ENCODE measurements at places on chromosomes 7 and 10. TPM values are rescaled to one million over a fixed set of nuclear protein-coding genes. Genes with fewer than 3 reads are reported as not detected.

The COBL gene
- total RNA-seq, result 0.66 TPM

DNA sequence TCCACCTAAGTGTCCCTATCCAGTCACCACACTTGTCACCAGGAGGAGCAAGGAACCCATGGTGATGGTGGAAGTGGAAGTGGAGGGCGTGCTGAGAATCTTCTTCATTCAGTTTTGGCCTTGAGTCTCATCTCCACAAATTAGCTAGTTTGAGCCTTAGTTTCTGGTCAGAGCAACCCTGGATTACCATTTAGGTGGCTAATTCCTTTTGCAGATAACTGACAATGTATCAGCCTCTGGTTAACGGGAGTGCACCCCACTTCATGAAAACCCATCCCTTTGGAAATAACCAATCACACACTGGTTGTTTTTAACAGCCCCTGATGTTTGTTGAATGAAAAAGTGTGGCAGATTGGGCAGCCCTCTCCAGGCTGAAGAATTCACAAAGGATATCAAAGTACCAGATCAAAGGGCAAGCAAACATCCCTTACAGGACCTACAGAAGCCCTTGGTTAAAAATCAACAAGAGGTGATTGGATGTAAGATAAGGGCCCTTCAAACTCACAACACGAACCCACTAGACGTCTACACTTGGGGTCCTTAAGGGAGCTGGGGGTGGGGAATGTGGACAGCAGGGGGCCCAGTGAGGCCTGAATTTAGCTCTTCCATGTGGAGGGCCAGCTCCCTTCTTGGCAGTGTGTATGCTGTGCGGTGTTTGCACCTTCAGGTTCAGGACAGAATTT lies 37.1 kb upstream of the SLF2 start:
- H3K4me3 ChIP-seq, result no peak overlapping the region
- H3K27me3 ChIP-seq, result peaks cover 10% of the 10 kb centered on the region
- H3K27ac ChIP-seq, result no peak overlapping the region

GRCh38 chr10:404346-404745 lies 269.1 kb downstream of the ZMYND11 start:
- H3K4me3 ChIP-seq, result no peak overlapping the region
- H3K4me1 ChIP-seq, result no peaks in the 10 kb centered on the region
- no peaks in the 10 kb centered on the region for H3K36me3 ChIP-seq
- DNase-seq, result no peak

The ADAM22 gene
- total RNA-seq, result 4.3 TPM

- H3K4me3 ChIP-seq, result no peak overlapping the region
- H3K27me3 ChIP-seq, result peaks cover 39% of the 10 kb centered on the region
- peaks cover 6% of the 10 kb centered on the region for H3K4me1 ChIP-seq
- H3K36me3 ChIP-seq, result no peaks in the 10 kb centered on the region
- H3K27ac ChIP-seq, result no peak overlapping the region
Measured at GRCh38 chr7:155348806-155349205, 51.1 kb downstream of the INSIG1 start.

DNA sequence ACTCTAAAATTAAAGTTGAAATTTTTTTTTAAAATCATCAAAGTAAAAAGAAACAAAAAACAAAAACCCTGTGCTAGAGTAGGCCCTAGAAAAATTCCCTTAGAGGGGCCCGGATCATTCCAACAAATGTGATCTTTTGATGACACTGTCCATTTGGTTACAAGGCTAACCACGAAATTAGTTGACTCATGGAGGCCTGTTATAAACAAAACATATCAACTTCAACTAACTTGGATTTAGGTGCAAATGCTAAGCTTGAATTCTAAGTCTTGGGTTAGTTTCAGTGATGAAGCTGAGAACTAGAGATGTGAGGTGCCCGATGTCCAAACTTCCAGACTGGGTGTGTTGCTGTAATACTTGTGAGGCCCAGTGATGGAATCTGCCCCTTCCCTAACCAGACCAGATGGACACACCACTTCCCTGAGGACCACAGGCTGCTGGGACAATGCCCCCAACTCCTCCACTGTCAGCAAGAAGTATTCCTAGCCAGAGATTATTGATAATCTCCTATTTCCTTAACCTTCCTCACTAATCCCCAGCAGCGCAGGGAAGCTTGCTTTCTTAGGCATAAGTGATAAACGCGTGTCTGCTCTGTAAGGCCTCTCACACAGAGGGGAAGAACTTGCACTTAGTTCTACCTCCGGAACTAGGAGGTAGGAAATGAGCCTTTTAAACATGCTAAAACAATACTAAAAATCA lies 108.7 kb downstream of the RAPGEF5 start:
- no peak overlapping the region for H3K27ac ChIP-seq
- H3K4me1 ChIP-seq, result no peaks in the 10 kb centered on the region
- peaks cover 10% of the 10 kb centered on the region for H3K36me3 ChIP-seq
- H3K4me3 ChIP-seq, result no peak overlapping the region

The HOXA2 gene
- total RNA-seq, result 1.5 TPM

GRCh38 chr10:103458720-103459119 lies at the start of gene CALHM1:
TSS of gene CALHM1 (minus strand) at chr10:103458900. CDS start at chr10:103458751, 149 bp downstream.
- DNase-seq, result peak; percentile 48
- H3K27me3 ChIP-seq, result no peaks in the 10 kb centered on the region
- H3K36me3 ChIP-seq, result no peaks in the 10 kb centered on the region
- no peak within 1 kb of the TSS for H3K4me3 ChIP-seq
- no peak within 1 kb of the TSS for H3K27ac ChIP-seq

The SLC13A4 gene
- 0.05 TPM for total RNA-seq

DNA sequence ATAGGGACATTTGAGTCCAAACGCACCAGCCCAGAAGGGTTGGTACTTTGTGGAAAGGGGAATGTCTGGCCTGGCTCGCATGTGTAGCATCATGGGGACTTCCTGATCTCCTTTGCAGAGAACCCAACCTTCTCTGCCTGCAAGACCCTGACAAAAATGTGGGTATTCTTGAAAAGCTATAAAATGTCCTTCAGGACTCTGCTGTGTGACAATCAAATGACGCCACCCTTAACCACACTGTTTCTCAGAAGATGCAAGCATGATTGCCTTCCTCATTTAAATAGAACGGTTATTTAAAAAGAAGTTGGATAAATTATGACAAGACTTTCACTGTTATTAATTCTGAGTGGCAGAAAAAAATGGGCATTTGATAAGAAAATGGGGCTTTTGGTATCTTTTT lies 15.1 kb upstream of the GPR15LG start:
- H3K27me3 ChIP-seq, result peaks cover 2% of the 10 kb centered on the region
- peaks cover 7% of the 10 kb centered on the region for H3K36me3 ChIP-seq
- H3K4me3 ChIP-seq, result no peak overlapping the region
- DNase-seq, result no peak
- no peaks in the 10 kb centered on the region for H3K4me1 ChIP-seq
- H3K27ac ChIP-seq, result no peak overlapping the region

- H3K36me3 ChIP-seq, result peaks cover 10% of the 10 kb centered on the region
- no peaks in the 10 kb centered on the region for H3K27me3 ChIP-seq
- no peak overlapping the region for H3K27ac ChIP-seq
- H3K4me3 ChIP-seq, result no peak overlapping the region
- no peak for DNase-seq
- no peaks in the 10 kb centered on the region for H3K4me1 ChIP-seq
Measured at GRCh38 chr10:14528450-14528849, 197.7 kb upstream of the FRMD4A start.

GRCh38 chr10:84900141-84900540 lies 571.8 kb downstream of the CCSER2 start:
- no peaks in the 10 kb centered on the region for H3K36me3 ChIP-seq
- no peaks in the 10 kb centered on the region for H3K27me3 ChIP-seq
- no peak overlapping the region for H3K27ac ChIP-seq
- H3K4me3 ChIP-seq, result no peak overlapping the region

GRCh38 chr10:107727767-107728317 lies 563.3 kb upstream of the SORCS1 start:
- no peak overlapping the region for H3K4me3 ChIP-seq
- no peaks in the 10 kb centered on the region for H3K4me1 ChIP-seq
- no peak overlapping the region for H3K27ac ChIP-seq
- H3K36me3 ChIP-seq, result no peaks in the 10 kb centered on the region
- H3K27me3 ChIP-seq, result no peaks in the 10 kb centered on the region

- no peaks in the 10 kb centered on the region for H3K4me1 ChIP-seq
- no peak overlapping the region for H3K4me3 ChIP-seq
- H3K27ac ChIP-seq, result no peak overlapping the region
- no peaks in the 10 kb centered on the region for H3K27me3 ChIP-seq
- H3K36me3 ChIP-seq, result no peaks in the 10 kb centered on the region
Measured at GRCh38 chr7:93980744-93981479, 23.2 kb downstream of the BET1 start.

DNA sequence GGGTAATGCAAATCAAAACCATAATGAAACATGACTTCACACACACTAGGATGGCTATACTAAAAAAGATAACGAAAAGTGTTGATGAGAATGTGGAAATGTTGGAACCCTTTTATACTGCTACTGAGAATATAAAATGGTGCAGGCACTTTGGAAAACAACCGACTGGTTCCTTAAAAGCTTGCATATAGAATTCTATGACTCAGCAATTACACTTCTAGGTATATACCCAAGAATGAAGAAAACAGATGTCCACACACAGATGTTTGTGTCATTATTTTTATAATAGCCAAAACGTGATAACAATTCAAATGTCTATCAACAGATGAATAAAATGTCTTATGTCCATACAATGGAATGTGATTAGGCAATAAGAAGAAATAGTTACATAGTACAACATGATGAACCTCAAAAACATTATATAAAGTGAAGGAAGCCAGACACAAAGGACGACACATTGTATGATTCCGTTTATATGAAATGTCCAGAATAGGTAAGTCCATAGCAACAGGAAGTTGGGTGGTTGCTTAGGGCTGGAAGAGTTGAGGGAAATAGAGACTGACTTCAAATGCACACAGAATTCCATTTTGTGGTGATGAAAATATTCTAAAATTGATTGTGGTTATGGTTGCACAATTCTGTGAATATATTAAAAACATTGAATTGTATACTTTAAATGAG lies 148.3 kb upstream of the PHYHIPL start:
- no peaks in the 10 kb centered on the region for H3K27me3 ChIP-seq
- no peaks in the 10 kb centered on the region for H3K36me3 ChIP-seq
- H3K4me3 ChIP-seq, result no peak overlapping the region

- DNase-seq, result no peak
- H3K36me3 ChIP-seq, result no peaks in the 10 kb centered on the region
- H3K4me1 ChIP-seq, result no peaks in the 10 kb centered on the region
Measured at GRCh38 chr10:117942226-117942625, 104.5 kb downstream of the RAB11FIP2 start.

The EPO gene
- total RNA-seq, result 0.09 TPM

GRCh38 chr10:14294347-14295059 lies 36.2 kb downstream of the FRMD4A start:
- H3K4me3 ChIP-seq, result no peak overlapping the region
- H3K27ac ChIP-seq, result no peak overlapping the region
- no peaks in the 10 kb centered on the region for H3K27me3 ChIP-seq
- H3K36me3 ChIP-seq, result no peaks in the 10 kb centered on the region

DNA sequence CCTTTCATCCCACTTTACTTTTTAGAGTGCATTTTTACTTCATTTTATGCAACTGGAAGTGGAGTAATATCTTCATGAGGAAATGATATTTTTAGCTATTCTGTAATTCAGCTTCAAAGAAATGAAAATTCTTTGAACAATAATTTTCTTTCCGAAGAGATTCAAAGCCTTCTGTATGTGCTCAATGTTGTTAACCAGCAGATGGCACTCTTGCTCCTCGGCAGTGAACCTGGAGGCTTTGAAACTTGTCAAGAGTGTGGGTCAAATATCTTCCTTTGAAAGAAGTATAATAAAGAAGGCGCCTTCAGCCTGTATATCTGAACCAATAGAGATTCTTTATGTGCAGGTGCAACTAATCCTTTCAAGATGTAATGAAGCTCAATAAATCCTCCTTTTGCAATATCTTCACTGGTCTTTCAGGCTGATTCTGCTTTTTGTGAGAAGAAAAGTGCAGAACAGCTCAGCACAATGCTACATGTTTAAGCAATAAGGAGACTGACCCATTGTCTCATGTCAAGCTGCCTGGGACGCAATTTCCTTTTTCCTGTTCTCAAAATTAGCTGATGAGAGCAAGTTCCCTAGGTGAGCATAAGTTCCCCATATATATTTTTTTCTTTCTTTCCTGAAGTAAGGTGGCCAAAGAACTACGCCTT lies 258.4 kb downstream of the SEMA3A start:
- no peak overlapping the region for H3K27ac ChIP-seq
- peak; percentile 73 for DNase-seq

GRCh38 chr7:90311175-90311574 lies 9.9 kb downstream of the FAM237B start:
- DNase-seq, result no peak
- H3K36me3 ChIP-seq, result no peaks in the 10 kb centered on the region
- no peaks in the 10 kb centered on the region for H3K27me3 ChIP-seq
- H3K4me3 ChIP-seq, result no peak overlapping the region

DNA sequence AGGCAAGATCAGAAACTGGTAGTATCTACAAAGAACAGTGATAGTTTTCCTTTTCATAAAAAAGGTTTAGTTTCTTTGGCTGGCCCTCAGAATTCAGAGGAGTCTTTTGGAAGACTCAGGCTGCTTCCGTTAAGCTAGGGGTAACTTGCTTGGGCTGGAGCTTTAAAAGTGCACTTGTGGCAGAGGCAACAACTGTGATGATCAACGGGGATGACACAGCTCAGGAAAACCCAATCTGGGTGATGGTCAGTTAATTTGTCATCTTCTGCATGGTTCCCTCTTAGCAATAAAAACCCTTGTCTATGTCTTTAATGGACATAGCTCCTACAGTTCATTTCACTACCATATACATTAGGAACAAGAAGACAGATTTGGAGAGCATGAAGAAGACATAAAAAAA lies 46.7 kb downstream of the SGMS1 start:
- H3K36me3 ChIP-seq, result no peaks in the 10 kb centered on the region
- peaks cover 3% of the 10 kb centered on the region for H3K4me1 ChIP-seq
- no peaks in the 10 kb centered on the region for H3K27me3 ChIP-seq
- no peak for DNase-seq
- H3K4me3 ChIP-seq, result no peak overlapping the region
- H3K27ac ChIP-seq, result no peak overlapping the region

The FOXL3 gene
- total RNA-seq, result 0.19 TPM

- no peak for DNase-seq
- H3K4me1 ChIP-seq, result no peaks in the 10 kb centered on the region
- H3K36me3 ChIP-seq, result no peaks in the 10 kb centered on the region
- H3K4me3 ChIP-seq, result no peak overlapping the region
- H3K27ac ChIP-seq, result no peak overlapping the region
Measured at GRCh38 chr7:32177232-32177631, 107.0 kb upstream of the PDE1C start.

- no peak overlapping the region for H3K4me3 ChIP-seq
- H3K4me1 ChIP-seq, result no peaks in the 10 kb centered on the region
- H3K27me3 ChIP-seq, result no peaks in the 10 kb centered on the region
- peak; percentile 11 for DNase-seq
- no peaks in the 10 kb centered on the region for H3K36me3 ChIP-seq
- no peak overlapping the region for H3K27ac ChIP-seq
Measured at GRCh38 chr10:60646966-60647796, 131.1 kb upstream of the CDK1 start.

- H3K4me1 ChIP-seq, result no peaks in the 10 kb centered on the region
- H3K27me3 ChIP-seq, result no peaks in the 10 kb centered on the region
- no peaks in the 10 kb centered on the region for H3K36me3 ChIP-seq
Measured at GRCh38 chr10:116486770-116487448, 58.8 kb upstream of the PNLIP start.

The HOXA9 gene
- total RNA-seq, result 1.5 TPM

The VWA2 gene
- 7.0 TPM for total RNA-seq

- H3K36me3 ChIP-seq, result no peaks in the 10 kb centered on the region
- H3K4me3 ChIP-seq, result no peak overlapping the region
- H3K4me1 ChIP-seq, result no peaks in the 10 kb centered on the region
- DNase-seq, result no peak
- no peak overlapping the region for H3K27ac ChIP-seq
- H3K27me3 ChIP-seq, result no peaks in the 10 kb centered on the region
Measured at GRCh38 chr7:94642838-94643653, 12.9 kb downstream of the SGCE start.
